ENCODE measurements at places on chromosomes 3 and 15.

GRCh38 chr3:46566040-46566641 is at the start of gene LRRC2:
Gene LRRC2 (minus strand): TSS chr3:46566302. CDS start chr3:46551591, 14,711 bp downstream.
- DNase-seq: no peak

DNA sequence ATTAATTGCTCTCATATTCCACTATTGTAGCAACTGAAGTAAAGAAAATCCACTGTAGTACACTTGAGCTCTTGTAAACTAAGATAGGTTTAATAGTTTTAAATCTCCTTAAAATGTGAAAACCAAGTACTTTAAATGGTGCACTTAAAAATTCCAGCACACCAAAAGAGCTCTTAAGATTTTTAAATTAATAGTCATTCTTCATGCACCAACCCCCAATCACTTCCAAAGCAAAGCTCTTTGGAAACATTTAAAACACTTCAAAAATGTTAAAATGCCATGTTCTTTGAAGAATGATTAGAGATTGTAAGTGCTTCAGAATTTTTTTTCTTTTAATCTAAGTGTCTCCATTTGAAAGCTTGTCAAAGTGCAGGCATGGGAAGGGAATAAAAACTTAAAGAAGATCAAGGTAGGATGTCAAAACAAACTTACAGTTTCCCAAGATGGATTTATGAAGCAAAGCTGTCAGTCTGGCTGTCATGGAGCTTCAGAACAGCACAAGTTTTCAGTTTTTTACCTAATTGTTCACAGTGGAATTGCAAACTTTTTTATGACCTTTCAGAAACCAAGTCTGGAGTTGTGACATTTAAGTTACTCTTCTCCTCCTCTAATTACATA is 84.3 kb downstream of the ARPP21 start:
- DNase-seq: no peak

GRCh38 chr3:43233062-43233461 is 53.3 kb upstream of the SNRK start:
- no peak for DNase-seq

- no peak for DNase-seq
These were observed 89.9 kb upstream of the CHL1 start for GRCh38 chr3:106619-107018.

- no peak for DNase-seq
These were observed 1.0 kb downstream of the ATP2C1 start for GRCh38 chr3:130894986-130895280.

DNA sequence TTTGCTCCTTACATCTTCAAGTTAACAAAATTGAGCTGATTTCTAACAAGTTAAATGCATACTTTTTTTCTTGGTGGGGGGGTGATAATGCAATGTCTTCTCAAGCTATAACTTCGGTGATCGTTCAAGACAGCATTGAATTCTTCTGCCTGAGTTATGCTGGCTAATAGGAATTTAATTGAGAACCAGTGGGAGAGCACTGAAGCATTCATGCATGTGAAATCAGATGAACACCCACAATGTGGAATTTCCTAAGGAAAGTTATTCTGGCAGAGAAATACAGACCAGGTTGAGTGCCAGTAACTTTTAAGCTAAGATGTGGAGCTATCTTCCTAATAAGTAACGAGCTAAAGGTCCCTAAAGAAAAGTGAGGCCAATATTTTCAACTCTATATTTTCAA is 3.0 kb downstream of the SPATA16 start:
- no peak for DNase-seq

GRCh38 chr3:187013159-187013716 is 82.9 kb downstream of the ST6GAL1 start:
- no peak for DNase-seq

DNA sequence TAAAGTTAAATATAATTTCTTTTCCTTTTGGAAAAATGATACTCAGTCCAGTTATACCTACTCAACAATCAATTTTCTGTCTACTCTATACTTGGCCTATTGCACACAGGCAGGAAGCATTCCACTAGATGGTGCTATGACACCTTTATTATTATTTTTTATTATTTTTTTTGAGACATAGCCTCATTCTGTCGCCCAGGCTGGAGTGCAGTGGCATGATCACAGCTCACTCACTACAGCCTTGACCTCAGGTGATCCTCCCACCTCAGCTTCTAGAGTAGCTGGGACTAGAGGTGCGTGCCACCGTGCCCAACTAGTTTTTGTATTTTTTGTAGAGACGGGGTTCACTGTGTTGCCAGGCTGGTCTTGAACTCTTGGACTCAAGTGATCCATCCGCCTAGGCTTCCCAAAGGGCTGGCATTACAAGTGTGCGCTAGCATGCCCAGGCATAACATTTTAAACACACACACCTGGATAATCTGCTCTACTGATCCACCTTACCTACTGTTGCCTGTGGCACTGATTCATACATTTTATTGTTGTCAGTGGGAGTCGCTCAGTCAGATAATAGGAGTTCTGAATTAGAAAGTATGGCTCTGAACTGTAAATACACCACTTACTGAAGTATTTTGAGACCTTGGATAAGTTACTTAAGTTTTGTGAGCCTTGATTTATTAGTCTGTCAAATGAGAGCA is 56.2 kb downstream of the EIF3J start:
- no peak for DNase-seq

- DNase-seq: no peak
These were observed 532.8 kb downstream of the FOXP1 start for GRCh38 chr3:71050538-71051258.

- DNase-seq: no peak
These were observed 105.5 kb downstream of the BDH1 start for GRCh38 chr3:197450308-197450707.

DNA sequence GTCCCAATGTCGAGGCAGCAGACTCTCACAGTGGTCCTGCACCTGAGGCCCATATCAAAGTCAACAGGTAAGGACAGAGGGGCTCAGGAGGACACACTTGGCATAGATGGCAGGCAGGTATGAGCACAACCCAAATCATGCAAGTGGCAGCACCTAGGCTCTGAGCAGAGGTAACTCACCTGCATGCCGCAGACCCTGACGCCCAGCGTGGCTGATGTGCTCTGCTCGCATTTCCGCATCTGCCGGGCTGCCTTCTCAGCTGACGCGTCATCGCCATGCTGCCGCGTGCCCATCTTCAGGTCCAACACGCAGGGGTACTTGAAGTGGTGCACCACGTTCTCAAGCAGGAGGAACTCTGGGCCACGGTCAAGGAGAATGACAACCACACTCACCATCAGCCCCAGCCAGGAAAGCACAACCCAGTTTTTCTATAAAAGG is 4.2 kb upstream of the GMPPB start:
- DNase-seq: no peak

DNA sequence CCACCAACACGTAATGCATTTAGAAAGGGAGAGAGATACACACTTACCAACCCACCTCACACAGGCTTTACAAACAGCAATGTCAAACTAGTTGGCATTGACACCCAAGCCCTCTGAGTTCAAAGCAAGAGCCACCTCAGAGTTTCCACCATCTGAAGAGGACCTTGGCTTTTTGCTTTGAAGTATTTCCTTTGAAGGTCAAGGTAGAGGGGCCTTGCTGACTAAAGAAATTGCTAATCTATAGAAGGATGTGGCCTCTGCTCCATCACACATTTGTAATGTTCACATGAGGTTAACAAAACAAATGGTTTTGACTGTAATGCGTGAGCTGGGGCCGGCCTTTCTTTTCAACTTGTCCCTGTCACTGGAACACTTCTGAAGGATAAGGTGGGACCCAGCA is 117.7 kb downstream of the POLR2M start:
- no peak for DNase-seq

- no peak for DNase-seq
These were observed 26.3 kb downstream of the KLHL6 start for GRCh38 chr3:183529185-183529584.

GRCh38 chr3:14614189-14614588 is 37.4 kb upstream of the CCDC174 start:
- DNase-seq: no peak
